ENCODE measurements at places on chromosomes 6 and 20.

DNA sequence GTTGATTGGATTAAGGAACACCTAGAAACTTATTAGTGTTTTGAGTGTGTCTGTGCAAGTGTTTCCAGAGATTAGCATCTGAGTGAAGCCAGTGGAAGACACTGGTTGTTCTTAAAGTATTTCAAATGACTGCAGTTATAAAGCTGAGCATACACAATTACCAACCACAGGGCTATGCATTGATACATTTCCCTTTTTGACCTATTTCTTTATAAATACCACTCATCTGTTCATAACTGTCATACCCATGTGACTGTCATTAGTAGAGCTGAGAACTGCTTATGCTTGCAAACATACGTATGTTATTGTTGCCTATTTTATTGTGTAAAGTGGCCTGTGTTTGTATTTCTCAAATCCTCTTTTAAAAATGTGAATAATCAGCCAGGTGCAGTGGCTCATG, 15.3 kb upstream of the ZC3H12D start:
- DNase-seq: no peak

DNA sequence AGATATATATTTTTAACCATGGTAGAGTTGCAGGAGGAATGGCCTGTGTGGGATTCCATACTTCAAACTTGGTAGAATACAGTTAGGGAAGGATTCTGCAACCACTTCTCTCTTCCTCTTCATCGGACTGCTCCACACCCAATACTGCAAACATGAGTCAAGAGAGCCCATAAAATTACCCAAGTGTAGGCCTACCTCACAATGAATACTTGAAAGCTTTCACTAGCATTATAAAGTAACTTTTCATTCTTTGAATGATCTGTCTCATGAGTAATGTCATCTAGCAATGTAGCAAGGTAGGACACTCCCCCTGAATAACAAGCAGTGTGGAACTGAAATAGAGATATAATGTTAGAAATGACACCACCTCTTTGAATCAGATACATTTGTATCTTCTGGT, 79.4 kb downstream of the FOXC1 start:
- DNase-seq: no peak

- DNase-seq: no peak
Observed at GRCh38 chr6:4846387-4846786, 70.2 kb downstream of the CDYL start.

GRCh38 chr20:32234135-32234808, 26.6 kb downstream of the POFUT1 start:
- no peak for DNase-seq

GRCh38 chr20:54680872-54681619, 205.7 kb downstream of the DOK5 start:
- DNase-seq: peak; percentile 24

DNA sequence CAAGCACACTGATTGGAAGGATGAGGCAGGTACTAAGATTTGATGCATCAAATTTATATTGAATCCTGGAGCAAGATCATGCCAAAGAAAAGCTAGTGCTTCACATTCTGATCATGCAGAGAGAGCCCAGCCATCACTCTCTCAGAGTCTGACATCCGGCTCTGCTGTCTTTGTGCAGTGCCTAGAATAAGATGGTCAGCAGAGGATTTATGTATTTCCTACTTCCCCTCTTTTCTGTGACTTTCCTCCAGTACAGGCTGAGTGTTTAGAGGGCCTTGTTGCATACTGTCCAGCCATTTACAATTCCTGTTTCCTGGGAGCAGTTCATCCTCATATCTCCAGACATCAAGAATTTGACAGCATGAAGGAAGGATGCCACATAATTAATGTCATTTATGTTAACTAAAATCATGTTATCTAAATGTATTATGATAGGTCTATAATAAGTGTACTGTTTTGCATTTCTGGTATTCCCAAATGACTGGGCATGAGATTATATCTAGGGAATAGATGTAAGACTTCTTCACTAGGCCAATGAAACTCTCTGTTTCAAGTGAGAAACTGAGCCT, 167.6 kb downstream of the EPM2A start:
- DNase-seq: no peak

DNA sequence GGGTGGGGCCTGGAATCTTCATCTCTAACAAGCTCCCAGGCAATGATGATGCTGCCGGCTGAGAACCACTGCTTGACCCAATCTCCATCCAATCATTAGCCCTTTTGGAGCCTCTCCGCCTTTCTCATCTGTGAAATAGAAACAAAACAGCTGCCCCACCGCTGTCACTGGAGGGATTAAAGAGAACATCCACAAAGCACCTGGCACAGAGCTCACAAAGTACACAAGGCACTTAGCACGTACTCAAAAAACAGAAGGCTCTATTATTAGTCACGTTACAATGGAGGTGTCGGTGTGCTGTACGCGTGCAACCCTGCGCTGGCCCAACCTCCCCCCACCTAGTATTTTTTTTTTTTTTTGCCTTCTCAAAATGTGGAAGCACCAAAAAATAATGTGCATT, 213.5 kb upstream of the ARID1B start:
- no peak for DNase-seq

GRCh38 chr20:36320261-36320897, 14.2 kb downstream of the DLGAP4 start:
- no peak for DNase-seq

DNA sequence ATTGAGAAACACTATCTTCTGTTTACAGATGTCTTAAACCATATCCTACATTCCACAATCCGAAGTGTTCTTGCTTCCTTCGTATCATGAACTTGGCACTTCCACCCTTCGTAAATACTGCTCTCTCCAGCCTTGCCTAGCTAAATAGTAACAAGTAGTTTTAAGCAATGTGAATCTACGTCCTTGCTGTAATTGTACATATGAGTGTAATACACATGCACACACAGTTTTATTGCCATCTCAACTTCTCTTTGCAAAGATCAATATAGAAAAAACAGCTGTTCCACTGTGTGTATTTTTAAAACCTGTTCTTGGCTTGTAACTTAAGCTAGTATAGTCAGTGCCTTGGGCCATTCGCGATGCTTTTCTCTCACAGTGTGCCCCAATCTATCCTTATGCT, 1524.7 kb downstream of the GRIK2 start:
- no peak for DNase-seq

GRCh38 chr6:73180763-73181619, 44.3 kb downstream of the KHDC1L start:
- peak; percentile 47 for DNase-seq

GRCh38 chr6:77834591-77834996, 181.8 kb downstream of the MEI4 start:
- no peak for DNase-seq

GRCh38 chr6:84492241-84493165, 265.1 kb upstream of the CEP162 start:
- no peak for DNase-seq

- no peak for DNase-seq
Observed at GRCh38 chr20:38372806-38373205, 26.5 kb downstream of the LBP start.

DNA sequence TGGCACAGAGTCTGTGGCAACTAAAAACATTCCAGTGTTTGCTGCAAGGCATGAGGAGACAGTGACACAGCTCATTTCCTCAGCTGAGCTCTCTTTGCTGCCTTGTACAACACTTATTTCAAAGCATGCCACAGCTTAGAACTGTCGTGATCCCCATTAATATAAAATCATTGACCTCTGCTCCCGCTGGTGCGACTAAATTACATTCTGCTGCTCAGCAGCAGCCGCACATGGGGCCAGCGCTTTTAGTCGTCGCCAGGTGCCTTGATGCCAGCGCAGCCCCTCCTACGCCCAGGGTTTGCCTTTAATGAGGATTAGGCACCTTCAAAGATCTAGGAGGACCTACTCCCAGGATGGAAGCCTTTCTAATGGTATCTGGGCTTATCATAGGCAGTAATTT, 717.9 kb upstream of the POU3F2 start:
- no peak for DNase-seq

- DNase-seq: no peak
Observed at GRCh38 chr6:152976749-152977148, 6.1 kb downstream of the FBXO5 start.

GRCh38 chr20:62632575-62633090, 9.7 kb upstream of the SLCO4A1 start:
- no peak for DNase-seq

DNA sequence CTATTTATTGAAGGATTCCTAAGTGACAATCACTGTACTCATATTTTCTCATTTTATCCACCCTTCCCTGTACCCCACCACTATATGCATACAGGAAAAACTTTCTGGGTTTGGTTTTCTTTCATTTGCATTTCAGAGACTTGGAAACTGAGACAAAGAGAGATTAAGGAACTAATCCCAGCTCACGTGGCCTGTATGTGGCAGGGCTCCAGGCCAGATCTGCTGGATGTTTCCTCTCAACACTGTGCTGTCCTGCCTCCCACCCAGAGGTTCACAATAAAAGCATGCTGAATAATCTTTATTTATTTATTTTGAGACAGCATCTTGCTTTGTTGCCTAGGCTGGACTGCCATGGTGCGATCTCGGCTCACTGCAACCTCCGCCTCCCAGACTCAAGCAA, 50.2 kb downstream of the CEP162 start:
- no peak for DNase-seq

DNA sequence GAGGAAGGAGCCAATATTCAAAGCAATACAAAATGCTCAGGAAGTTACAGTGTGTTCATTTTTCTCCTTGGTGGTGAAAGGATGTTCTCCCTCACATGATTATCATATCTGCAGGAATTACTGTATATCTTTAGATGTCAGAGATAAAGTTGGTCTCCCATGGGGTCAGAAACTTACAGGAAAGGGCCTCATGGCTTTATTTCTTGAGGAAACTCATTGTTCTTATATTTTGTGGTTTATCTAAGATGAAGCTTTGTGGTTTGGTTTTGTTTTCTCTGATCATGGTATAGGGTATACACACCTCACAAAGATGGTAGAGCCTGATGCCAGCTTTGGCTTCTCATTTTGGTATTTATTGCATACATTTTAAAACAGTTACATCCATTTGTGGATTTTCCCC, 100.5 kb upstream of the STXBP5 start:
- DNase-seq: no peak

DNA sequence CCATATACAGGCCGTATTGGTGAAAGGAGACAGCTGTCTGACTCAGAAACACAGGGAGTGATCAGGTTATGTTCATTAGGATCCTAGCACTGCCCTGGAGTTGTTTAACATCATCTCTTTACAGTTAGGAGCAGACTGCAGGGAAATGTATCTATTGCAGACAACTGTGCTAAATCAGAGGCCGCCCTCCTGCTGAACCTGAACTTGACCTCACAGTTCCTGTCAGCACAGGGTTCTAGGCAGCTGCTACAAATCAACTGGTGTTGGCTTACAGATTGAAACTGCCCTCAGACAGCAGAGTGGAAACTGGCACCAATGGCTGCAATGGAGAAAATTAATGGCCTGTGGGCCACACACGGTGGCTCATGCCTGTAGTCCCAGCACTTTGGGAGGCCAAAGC, 3.7 kb upstream of the RPP40 start:
- no peak for DNase-seq

DNA sequence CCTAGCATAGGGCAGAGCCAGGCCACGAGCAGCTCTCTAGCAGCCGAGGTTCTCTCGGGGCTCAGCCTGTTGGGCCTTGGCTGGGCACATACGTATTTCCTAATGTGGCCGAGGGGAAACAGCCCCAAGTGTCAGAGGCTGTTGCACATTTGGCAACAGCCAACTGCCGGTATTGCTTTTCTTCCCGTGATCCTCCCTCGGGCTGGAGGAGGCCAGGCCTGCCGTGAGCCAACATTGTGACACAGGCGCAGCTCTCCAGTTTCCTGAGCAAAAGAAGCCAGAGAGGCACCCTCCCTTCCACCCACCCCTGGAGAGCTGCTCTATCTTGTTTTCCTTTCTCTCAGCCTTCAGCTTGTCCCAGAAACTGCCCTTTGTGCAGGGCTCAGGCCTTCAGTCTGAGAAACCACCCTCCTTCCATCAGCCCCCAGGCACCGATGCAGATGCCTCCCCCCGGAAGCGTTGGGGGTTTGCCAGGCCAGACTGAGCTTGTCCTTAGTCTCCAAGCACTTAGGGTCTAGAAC, 5.1 kb upstream of the BPI start:
- DNase-seq: no peak

GRCh38 chr6:156183678-156184077, 593.5 kb upstream of the ARID1B start:
- no peak for DNase-seq

GRCh38 chr6:112305795-112306564, 41.1 kb upstream of the RFPL4B start:
- DNase-seq: no peak

GRCh38 chr20:32798046-32798981, 21.4 kb upstream of the MAPRE1 start:
- no peak for DNase-seq

DNA sequence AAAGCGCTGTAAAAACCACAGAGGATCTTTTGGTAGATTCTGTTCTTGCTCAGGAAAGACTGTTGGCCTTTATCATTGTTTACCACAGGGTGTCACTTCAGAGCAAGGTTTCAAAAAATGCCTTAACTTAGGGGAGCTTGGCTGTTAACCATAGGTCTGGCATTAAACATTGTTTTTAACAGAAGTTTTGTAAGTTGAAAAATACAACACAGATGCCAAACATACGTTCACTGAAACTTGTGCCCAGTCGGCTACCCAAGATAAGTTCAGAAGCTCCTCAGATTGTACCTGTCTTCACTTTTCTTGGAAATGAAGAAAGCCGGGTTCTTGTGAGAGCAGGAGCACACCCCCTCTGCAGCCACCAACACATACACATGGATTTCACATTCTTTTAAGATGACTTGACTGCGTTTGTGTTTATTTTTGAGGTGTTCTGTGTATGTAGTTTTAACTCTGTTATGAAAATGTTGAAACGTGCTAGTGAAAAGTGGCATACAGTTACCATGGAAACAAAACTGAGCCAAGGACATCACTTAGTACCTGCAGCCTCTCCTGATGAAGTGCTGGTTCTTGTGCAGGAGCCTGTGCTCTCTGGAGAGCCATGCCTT, 64.9 kb downstream of the SYCP2L start:
- peak; percentile 43 for DNase-seq

DNA sequence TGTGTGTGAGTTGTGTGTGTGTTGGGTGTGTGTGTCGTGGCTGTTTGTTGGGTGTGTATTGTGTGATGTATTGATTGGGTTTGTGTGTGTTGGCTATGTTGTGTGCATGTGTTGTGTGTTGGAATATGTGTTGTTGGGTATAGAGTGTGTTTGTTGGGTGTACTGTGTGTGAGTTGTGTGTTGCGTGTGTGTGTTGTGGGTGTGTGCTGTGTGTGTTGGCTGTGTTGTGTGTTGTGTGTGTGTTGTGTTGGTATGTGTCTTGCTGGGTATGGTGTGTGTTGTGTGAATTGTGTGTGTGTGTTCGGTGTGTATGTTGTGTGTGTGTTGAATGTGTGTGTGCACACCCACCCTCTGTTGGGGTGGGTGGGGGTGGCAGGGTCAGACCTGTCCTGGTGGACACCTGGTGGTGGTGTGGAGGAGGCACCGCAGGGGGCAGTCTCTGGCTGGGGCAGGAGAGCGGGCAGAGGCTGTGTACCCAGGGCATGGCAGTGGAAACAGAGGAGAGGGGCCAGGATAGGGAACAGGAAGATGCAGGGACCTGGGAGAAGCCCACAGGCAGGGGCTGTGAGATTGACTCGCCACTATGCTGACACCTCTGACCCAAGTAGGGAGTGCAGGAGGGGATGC, 25.5 kb upstream of the PXDC1 start:
- no peak for DNase-seq

Data from Jurkat, Clone E6-1 (cell line).